OCI-LY7 (cell line): ENCODE measurements at places on chromosomes 6 and 20. TPM values are rescaled to one million over a fixed set of nuclear protein-coding genes. Genes with fewer than 3 reads are reported as not detected.

The LSM2 gene
- total RNA-seq: 78.0 and 82.6 TPM in 2 replicates

The CALHM4 gene
- total RNA-seq: not detected in 2 replicates

The GLP1R gene
- not detected in 2 replicates for total RNA-seq

- DNase-seq: no peak
Measured at GRCh38 chr6:87181903-87182302, 26.5 kb downstream of the ZNF292 start.

DNA sequence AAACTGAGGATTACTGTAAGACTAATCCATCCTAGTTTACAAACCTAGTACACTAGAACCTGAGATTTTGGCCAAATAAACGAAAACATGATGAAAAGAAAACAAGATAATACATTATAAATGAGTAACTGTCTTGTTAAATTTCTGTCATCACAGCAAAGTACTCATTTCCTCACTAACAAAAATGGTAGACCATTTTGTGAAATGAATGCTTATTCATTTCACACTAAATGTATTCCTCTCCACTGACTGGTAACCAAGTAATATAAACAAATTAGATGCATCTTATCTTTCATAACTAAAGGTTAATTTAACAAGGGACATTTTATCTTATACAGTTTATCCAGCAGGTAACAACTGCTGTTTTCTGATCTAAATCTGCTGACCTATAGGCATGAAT lies 143.7 kb downstream of the REV3L start:
- DNase-seq: no peak

GRCh38 chr6:73325656-73326055 lies 28.4 kb downstream of the DPPA5 start:
- peak; percentile 22 for DNase-seq

DNA sequence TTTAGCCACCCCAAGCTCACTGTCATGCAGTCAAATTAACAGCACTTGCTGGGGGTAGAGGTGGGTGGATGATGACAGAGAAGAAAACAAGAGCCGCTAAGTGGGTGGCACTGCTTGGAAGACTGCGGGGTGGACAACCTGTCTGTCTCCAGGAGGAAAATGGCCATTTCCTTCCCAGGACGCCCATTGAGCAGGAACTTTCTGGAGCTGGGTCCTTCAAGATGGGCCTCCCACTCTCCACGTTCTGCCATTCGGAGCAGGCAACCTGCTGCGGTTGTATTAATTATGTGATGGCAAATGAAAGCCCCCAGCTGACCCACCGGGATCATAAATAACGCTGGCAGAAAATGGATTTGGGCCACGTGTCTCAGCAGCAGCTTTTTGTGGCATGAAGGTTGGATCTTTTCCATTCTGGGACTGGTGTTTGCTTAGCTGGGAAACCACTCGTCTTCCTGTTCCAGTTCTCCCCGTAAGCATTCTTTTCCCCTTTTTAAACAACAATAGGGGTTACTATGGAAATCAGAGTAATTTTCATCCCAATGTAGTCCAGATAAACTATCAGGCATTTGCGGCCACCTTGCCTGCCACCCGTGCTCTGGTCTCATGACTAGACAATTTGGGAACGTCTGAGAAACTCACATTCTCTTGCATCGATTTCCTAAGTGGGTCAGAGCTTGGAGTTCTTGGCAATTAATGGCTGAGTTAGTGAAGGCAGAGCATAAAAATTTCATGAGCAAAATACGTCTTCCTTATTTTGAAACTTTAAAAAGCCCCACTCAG lies 215.5 kb downstream of the ANKRD60 start:
- DNase-seq: no peak

- DNase-seq: no peak
Measured at GRCh38 chr6:96124778-96125177, 109.0 kb downstream of the FUT9 start.

GRCh38 chr6:82259389-82259788 lies 11.8 kb upstream of the IBTK start:
- DNase-seq: no peak

DNA sequence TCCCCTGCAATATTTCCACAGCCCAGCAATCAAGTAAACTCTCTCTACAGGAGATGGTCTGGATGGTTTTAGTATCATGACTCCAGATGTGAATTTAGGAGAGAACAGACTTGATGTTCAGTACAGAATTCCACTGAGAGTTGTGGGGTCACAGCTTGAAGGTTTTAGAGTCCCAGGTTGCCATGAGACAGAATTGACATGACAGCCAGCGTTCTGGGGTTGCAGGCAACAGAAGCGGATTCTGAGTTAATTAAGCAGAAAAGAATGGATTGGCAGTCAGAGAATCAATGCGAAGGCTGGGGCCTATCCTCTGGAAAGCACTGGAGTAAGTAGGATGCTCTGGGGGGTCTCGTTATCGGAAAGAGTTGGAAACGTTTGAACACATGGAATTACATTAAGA lies 2.4 kb upstream of the KIAA1755 start:
- DNase-seq: no peak
